GM20000 (cell line): ENCODE measurements at places on chromosomes 13 and 19.

GRCh38 chr19:3340340-3340739 lies 26.0 kb upstream of the NFIC start:
- DNase-seq, result no peak

- no peak for DNase-seq
Measured at GRCh38 chr19:51025401-51025800, 1.0 kb downstream of the KLK11 start.

GRCh38 chr19:42419309-42419708 lies 7.9 kb downstream of the LIPE start:
- DNase-seq, result no peak

DNA sequence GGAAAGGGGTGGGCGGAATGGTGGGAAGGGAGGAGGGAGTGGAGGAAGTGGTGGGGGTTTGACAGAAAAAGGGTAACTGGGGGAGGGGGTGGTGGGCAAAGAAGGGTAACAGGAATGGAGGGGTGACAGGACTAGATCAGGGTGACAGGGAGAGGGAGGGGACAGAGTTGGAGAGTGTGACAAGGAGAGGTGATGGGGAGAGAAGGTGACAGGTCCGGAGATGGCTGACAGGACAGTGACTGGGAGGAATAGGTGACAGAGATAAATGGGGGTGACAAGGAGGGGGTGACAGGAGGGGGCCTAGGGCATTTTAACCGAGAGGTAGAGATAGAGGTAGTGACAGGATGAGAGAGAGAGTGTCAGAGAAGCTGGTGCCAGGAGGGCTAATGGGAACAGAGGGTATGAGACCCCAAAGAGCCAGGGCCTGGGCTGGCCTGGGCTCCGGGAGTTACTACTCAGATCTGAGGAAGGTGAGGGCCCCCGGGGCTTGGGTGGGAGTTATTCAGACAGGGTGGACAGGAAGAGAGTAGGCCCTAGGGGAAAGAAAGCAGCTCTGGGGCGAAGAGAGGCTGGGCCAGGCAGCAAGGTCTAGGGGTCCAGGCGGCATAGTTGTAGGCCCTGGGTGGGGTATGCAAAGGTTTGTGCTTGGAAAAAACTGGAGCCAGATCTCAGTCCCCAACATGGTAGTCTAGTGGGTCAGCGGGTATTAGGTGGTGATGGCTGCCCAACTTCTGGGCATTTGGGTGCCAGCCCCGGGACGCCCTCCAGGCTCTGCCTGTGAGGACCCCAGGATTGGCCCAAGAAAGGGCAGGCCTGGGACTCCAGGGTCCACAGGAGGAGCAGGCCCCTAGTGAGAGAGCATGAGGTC lies 660 bp downstream of the CIC start:
- no peak for DNase-seq

- DNase-seq, result no peak
Measured at GRCh38 chr13:97235549-97236231, 13.6 kb downstream of the MBNL2 start.

- DNase-seq, result no peak
Measured at GRCh38 chr13:84994582-84994981, 804.6 kb downstream of the SLITRK6 start.

- no peak for DNase-seq
Measured at GRCh38 chr13:113794764-113795173, 35.7 kb downstream of the TMEM255B start.

DNA sequence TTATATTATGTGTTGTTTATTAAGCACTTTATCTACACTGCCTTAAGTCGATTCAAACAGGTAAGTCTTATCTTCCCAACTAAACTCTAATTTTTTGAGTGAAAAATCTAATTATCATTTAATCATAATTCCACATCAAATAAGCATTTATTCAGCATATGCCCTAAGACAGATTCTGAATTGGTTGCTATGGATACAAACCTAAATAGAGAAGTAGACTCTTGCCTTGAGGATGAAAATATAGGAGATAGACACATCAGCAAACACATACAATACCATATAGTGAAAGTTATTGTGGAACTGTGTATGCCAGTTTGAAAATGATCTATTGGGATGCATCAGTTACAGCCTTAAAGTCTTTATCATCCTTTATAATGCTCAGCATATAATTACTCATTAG lies 1679.9 kb downstream of the SLITRK1 start:
- no peak for DNase-seq

DNA sequence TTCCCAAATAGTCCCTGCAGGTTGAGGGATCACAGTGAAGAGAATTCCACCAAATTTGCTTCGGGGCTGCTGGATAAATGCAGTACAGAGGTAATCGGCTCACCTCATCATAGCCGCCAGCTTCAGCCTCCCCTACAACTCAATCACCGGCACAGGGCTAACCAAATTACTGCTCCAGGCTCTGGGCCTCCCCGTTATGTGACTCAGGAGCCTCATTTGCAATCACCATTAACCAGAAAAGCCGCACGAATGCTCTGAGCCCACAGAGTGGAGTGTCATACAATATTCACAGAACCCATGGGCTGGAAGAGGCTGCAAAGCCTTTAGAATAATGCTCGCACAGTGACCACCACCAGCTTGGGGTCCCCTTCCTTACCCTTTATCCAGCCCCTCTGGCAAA lies 4.9 kb downstream of the SIAH3 start:
- DNase-seq, result no peak

- no peak for DNase-seq
Measured at GRCh38 chr13:44583137-44583536, 7.0 kb upstream of the TSC22D1 start.

- no peak for DNase-seq
Measured at GRCh38 chr13:95503662-95504061, 48.9 kb upstream of the CLDN10 start.

GRCh38 chr19:12974301-12975220 lies 5.2 kb downstream of the DAND5 start:
- peak; percentile 63 for DNase-seq

DNA sequence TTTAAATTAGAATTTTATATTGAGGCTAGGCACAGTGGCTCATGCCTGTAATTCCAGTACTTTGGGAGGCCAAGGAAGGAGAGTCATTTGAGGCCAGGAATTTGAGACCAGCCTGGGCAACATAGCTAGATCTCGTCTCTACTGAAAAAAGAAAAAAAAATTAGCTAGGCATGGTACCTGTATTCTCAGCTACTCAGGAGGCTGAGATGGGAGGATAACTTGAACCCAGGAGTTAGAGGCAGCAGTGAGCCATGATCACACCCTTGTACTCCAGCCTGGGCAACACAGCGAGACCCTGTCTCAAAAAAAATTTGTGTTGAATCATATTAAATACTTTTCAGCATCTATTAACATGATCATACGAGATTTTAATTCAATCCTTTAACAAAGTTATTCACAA lies 4.9 kb downstream of the PMIS2 start:
- no peak for DNase-seq

DNA sequence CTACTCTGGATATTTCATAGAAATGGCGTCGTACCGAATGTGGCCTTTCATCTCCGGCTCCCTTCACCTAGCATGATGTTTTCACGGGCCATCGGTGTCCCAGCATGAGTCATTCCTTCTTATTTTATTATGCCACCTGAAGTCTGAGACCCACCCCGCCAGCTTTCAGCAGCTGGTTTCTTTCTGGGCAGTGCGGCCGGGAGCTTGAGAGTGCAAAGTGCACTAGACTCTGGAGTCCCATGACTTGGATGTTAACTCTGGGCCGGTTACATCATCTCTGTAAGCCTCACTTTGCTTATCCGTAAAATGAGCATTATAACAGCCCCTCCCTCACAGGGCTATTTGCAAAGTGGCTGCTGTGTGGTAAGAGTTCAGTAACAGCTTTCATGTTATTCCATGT lies 5.8 kb upstream of the KMT5C start:
- DNase-seq, result no peak

- DNase-seq, result no peak
Measured at GRCh38 chr13:32257649-32258048, 57.5 kb downstream of the ZAR1L start.
